ENCODE measurements at places on chromosomes 3 and 15.

- no peak for DNase-seq
Measured at GRCh38 chr15:62625429-62626033, 417.0 kb upstream of the TPM1 start.

- DNase-seq, result no peak
Measured at GRCh38 chr3:157261000-157261399, 101.1 kb upstream of the CCNL1 start.

- DNase-seq, result no peak
Measured at GRCh38 chr3:126112531-126113237, 28.8 kb upstream of the SLC41A3 start.

DNA sequence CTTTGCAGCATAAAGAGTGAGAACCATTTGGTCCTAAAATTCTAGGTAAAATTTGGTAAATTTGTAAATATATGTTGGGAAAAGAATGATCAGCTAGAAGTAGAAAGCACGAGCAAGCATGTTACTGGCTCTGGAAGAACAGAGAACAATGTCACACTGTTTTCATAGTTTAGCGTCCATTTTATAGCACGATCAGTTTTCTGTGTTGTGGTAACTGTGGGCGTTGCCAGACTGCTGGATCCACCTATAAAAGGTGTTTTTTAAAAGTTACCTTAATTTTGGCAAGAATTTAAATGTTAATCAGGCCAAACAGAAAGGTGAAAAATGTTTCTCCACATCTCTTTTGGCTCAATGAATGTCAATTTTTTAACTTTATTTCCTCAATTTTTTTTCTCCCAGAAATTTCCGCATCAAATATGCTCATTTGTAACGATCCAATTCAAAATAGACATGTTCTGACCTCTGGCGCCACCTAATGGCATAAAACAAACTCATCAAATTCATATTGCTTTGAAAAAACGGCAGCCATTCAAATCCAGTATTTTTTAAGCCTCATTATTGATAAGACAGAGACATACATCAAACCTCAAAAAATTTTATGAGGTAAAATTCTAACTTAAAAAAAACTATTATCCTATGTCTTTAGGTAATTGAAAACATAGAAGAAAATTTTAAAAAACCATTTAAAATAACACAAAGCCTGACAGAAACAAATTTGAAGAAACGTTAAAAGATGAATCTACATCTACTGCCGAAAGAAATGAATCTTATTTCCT, 5.5 kb upstream of the GP5 start:
- peak; percentile 67 for DNase-seq

DNA sequence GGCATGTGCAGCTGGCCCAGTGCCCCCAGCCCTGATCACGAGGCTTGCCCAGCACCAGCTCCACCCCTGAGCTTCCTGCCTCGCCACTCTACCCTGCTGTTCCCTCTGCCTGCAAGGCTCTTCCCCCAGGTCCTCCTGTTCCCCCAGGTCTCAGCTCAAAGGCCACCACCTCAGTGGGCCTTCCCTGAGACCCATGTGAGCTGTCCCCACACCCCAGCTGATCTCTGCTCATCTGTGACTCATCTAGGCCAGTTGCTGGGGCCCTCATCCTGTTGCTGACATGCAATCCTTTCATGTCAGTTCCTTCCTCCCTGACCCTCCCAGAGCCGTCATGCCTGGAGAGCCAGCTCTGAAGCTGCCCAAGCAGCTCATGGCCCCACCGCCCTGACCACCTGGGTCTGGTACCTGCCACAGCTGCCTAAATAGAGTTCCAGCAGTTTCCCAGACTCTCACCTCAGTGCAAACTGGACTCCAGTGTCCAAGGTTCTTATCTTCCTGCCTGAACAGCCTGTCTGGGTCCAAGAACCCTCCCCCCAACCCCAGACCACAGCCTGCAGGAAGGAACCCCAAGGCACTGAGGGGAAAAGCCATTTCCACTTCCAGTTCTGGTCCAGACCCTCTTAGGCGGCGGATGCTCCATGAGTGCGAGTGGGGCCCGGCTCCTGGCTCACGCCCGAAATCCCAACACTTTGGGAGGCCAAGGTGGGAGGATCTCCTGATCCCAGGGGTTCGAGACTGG, 116.6 kb upstream of the IQSEC1 start:
- DNase-seq, result no peak

GRCh38 chr15:55237219-55238130, 40.7 kb upstream of the RSL24D1 start:
- DNase-seq, result no peak

DNA sequence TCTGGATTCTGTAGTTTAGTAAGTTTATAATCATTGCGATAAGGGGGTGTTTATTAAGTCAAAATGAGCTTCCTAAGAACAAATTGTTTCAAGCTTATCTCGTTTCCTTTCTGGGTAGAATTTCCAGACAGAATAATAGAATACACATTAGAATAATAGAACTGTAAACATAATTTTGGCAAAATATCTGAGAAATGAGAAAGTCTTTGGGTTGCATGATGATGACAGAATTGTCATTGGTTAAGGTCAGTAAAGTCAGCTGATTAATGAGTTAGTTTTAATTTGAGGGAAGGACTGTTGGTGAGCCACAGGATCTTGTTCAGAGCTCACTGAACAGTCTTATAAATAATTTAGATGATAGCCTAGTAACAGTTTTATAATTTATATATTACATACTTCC, 10.2 kb downstream of the EIF2A start:
- no peak for DNase-seq

DNA sequence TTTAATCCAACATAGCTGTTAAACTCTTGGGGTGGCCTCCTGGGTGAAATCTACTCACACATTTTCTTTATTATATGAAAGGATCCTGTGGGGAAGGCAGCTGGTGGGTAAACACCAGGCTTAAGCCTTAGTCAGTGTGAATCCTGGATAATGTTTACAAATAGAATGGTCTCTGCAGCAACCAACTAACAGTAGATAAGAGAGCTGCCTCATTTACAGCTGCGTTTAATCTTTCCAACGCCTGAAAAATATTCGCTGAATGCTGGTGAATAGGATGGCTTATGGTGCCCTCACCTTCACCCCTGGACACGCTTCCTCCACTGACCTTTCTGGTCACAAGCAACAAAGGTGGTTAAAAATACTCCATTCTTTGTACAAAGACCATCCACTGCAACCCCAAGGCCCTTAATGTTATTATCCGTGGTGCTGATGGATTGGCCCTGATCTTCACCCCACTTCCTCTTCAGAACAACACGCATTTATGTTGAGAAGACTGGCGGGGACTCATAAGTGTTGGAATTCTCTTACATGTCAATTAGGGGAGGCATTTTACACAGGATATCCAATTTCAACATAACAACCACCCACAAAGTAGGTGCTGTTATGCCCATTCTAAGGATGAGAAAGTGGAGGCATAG, 120.0 kb upstream of the FRMD4B start:
- DNase-seq, result no peak

- peak; percentile 12 for DNase-seq
Measured at GRCh38 chr3:170961616-170962400, 53.4 kb upstream of the EIF5A2 start.

DNA sequence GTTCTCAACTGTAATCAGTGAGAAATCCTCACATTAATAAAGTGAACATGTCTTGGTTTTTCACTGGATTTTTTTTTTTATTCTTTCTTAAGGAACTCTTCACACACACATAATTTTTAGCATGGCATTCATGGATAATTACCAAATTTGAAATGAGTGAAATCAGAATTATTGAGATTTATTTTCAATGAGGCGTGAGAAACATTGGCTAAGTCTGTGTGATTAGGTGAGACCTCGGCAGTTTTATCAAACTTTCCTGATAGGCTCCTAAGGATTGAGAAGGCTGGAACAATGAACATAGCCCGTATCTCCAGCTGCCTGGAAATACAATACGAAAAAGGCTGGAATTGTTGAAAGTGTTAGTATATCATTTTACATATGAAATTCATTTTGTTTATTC, 35.5 kb downstream of the MDFIC2 start:
- no peak for DNase-seq

DNA sequence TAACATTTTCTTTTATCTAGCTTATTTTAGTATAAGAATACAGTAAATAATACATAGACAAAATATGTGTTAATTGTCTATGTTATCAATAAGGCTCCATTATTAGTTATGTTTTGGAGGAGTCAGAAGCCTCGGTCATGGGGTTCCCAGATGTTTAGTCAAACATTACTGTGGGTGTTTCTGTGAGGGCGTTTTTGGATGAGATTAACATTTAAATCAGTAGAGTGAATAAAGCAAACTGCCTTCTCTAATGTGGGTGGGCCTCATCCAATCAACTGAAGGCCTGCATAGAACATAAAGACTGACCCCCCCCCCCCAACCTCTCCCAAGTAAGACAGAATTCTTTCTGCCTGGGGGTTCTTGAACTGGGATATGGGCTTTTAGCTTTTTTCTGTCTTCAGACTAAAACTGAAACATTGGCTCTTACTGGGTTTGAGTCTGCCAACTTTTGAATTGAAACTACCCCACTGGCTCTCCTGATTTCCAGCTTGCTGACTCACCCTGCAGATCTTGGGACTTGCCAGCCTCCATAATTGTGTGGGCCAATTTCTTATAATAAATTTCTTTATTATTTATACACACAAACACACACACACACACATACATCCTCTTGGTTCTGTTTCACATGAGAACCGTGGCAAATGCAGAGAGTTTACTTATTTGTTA, 192.0 kb downstream of the TPRG1 start:
- DNase-seq, result no peak

- no peak for DNase-seq
Measured at GRCh38 chr3:50237133-50237651, 1.2 kb downstream of the GNAI2 start.

DNA sequence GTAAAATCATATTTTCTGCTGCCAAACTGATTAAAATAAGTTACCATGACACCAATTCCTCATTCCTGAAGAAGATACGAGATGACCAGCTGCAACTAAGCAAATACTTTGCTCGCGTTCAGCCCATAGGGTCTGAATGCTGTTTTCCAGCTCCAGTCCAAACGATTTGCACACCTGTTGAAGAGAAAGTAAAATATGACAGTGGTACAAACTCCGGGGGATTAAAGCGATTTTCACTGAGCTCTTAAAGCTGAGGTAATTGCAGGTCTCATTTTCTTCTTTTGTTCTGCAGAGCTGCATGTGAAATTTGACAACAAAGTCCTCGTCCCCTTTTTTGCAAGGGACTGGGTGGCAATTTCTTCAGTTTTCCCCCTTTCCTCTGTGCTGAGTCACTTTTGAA, 118.4 kb downstream of the NR2F2 start:
- no peak for DNase-seq

DNA sequence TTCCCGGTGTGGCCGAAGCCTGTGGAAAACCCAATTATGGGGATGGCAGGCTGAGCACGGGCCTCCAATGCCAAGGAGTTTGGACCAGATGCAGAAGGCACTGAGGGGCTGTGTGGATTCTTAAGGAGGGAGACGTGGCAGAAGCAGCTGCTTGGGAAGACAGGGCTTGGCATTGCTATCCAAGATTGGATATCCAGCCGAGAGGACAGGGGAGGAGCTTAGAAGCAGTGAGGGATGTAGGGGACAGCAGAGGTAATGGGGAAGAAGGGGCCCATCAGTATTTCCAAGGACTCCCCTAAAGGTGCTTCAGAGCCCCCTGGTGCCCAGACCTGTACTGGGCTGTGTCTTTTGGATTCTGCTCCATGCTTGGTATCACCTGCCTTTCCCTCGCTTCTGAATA, 112.8 kb upstream of the TLE3 start:
- DNase-seq, result no peak

GRCh38 chr3:140956058-140956835, 14.6 kb downstream of the SLC25A36 start:
- no peak for DNase-seq

GRCh38 chr3:66121318-66121717, 82.6 kb upstream of the MAGI1 start:
- no peak for DNase-seq

DNA sequence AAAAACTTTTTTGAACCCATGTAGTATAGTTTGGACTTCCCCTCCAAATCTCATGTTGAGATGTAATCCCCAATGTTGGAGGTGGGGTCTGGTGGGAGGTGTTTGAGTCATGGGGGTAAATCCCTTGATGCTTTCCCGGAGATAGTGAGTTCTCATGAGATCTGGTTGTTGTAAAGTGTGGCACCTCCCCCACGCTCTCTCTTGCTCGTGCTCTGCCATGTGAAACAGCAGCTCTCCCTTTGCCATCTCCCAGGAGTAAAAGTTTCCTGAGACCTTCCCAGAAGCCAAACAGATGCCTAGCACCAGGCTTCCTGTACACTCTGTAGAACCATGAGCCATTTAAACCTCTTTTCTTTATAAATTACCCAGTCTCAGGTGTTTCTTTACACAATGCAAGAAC, 16.0 kb upstream of the RNU6-1 start:
- no peak for DNase-seq

DNA sequence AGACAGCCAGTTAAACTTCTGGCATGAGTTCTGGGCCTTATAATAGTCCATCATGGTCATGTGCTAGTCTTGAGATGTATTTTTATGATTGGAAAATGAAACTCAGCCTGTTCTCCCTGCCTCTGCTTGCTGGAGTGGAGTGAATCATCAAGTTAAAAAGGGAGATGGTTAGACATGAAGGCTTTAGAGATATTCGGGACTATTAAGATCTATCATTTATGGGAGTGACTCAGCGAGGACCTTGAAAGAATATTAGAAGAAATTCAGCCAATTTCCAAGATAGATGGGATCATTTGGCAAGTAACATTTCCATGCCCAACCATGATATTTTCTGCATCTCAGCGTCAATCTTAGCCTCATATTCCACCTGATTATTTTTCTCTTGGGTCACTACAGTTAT, 79.8 kb downstream of the AGBL1 start:
- DNase-seq, result no peak

- DNase-seq, result no peak
Measured at GRCh38 chr15:55221090-55222011, 24.6 kb upstream of the RSL24D1 start.

GRCh38 chr3:190739641-190740185, 122.8 kb downstream of the GMNC start:
- no peak for DNase-seq

GRCh38 chr15:63372753-63373152, 8.9 kb downstream of the CA12 start:
- DNase-seq, result no peak

GRCh38 chr3:102159810-102160451, 274.9 kb upstream of the ZPLD1 start:
- no peak for DNase-seq

- DNase-seq, result no peak
Measured at GRCh38 chr15:101480613-101481380, 8.7 kb downstream of the PCSK6 start.

DNA sequence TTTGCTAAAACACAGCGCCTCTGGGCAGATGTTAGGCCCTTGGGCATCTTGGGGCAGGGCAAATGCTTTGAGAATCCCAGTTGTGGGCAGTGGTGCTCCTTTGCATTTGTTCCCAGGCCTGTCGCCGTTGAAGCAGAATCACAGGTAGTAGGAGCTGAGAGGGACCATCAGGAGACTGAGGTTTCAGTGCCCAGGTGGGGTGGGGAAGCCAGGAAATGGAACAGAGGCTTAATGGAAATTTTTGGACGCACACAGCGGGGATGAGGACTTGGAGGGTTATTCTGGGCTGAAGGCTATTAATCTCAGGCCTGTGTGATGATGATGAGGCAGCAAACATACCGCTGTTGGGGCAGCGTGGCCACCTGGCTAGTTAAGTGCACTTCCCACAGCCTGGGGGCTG, 99.5 kb downstream of the SV2B start:
- DNase-seq, result no peak

GRCh38 chr3:22582266-22582665, 620.9 kb upstream of the UBE2E2 start:
- no peak for DNase-seq

- DNase-seq, result no peak
Measured at GRCh38 chr3:38143511-38143910, 5.0 kb downstream of the MYD88 start.
